ENCODE measurements at places on chromosomes 5 and 9.

DNA sequence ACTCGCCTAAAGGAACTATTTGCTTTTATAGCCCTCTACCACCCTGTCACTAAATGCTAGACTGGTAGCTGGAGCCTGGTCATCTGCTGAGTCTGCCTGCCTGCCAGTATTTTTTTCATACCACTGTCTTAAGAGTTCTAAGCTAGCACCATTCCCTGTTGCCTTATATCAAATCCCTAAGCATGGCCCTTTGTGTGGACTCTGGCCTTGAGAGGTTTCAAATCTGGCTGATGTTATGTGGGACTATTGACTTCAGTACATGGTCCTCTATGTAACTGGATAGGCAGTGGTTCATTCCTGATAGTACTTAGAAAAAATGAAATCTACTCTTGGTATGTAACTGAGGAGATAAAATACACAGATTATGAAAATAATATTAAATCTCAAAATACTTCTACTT, 103.5 kb downstream of the PLCXD3 start:
- DNase-seq, result no peak

DNA sequence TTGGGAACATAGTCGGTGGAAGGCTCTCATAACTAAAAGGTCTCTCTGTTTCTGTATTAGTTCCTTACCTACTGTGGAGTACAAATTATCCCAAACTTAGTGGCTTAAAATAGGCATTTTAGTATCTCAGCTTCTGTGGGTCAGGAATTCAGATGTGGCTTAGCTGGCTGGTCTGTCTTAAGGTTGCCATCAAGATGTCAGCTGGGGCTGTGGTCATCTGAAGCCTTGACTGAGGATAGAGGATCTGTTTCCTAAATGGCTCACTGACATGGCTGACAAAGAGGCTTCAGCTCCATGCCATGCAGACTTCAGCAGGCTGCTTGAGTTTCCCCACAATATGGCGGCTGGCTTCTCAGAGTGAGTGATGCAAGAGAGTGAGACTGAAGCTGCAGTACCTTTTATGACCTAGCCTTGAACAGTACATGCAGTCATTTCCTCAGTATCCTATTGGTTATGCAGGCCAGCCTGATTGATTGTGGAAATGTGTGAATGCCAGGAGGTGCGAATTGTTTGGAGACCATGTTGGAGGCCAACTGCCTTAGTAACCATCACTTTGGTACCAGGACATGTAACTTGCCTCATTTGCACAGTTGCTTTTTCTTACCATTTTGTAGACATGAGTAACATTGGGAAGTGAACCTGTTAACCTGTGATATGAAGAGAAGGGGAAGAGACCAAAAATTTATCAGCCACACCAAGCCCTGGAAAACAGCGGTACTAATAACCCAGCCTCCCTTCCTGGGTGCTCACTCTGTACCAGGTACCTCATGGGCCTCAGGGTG, 152.8 kb upstream of the IER5L start:
- no peak for DNase-seq

GRCh38 chr9:100167176-100167575, 68.1 kb downstream of the INVS start:
- DNase-seq, result no peak

GRCh38 chr5:157449011-157449723, 10.8 kb upstream of the NIPAL4 start:
- no peak for DNase-seq

DNA sequence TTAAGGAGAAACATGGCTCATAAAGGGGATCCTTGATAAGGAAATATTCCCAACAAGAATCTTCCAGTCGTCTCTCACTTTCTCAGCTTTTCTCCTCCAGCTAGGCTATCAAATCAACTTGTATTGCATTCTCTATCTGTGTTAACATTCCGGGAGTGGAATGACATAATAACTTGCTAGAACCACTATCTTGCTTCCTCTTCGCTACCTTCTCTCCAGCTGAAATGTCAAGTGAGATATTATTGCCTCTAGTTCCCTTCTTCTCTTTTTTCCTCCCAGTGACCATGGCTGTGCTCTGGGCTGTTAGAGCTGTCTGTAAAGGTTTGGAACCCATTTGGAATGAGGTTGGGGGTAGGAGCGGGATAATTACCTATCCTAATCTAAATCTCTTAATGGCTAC, 1329.5 kb upstream of the WWC1 start:
- no peak for DNase-seq

GRCh38 chr5:32206509-32207354, 32.6 kb upstream of the GOLPH3 start:
- no peak for DNase-seq

DNA sequence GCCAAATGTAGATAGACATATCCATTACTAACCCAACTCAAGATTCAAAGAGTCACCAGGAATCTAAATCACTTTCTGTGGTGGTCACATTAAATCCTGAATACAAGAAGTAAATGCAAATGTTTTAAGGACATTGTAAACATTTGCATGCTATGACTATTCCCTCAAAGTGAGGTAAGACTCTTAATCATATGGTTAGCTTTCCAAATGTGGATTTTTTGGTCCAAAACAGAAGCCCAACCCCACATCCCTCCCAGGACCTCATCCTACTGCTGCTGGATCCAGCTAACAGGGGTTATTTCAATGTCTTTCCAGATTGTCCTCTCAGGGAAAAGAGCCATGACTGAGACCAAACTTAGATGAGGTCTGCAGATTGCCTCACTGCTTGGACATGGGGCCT, 228.1 kb upstream of the PANK3 start:
- DNase-seq, result no peak

GRCh38 chr5:134758176-134758503, 439 bp upstream of the DDX46 start:
- DNase-seq, result no peak

DNA sequence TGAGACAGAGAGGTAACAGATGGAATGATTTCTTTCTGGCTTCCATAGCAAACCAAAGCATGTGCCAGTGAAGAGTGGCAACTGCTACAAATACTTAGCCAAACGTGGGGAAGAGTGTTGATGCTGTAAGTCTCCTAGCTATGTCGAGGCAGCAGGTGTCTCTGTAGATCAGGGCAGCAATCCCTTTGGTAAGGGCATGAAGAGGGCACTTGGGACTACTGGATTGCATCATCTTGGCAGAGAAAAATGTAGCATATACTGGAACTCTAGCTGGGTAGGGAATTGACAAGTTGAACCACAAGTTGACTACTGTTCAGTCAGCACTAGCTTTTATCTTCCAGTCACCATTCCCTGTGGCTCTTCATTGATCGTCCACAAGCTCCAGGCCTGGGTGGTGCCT, 75.8 kb downstream of the GHR start:
- DNase-seq, result no peak

- DNase-seq, result no peak
Measured at GRCh38 chr5:35269006-35269405, 38.7 kb upstream of the PRLR start.

GRCh38 chr9:34457266-34458012, 931 bp downstream of the FAM219A start:
- DNase-seq, result peak; percentile 8

DNA sequence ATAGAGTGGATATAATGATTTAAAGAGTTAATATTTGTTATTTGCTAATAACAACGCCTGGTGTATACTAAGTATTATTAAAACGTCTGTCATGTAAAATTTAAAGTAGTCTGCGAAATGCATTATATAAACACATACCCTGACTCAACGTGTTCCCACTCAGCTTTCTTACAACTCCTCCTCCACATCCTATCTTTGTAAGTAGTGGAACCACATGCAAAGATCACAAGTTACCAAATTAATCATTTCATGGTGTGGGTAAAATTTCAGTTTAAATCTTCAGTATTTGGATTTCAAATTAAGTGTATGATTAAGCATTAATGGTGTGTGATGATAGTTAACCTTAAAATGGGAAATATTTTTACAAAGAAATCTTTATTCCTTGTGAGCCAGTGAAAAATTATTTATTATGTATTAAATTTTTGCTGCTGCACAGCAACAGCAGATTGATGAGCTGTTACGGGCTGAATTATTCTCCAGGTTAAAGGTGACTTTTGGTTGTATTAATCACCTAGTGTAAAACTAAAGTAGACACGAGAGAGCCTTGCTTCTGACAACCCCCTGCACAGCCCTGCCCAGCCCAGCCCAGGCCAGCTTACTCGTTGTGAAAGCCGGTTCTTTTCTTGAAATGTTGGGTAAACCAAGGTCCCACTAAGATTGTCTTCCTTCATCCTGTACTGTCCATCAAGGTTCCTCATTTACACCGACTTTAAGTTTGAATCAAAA, 373.5 kb downstream of the DTWD2 start:
- no peak for DNase-seq

GRCh38 chr5:132690156-132690555, 16.4 kb downstream of the IL4 start:
- DNase-seq, result no peak

- no peak for DNase-seq
Measured at GRCh38 chr5:110917161-110917875, 154.2 kb upstream of the TSLP start.

GRCh38 chr5:38725371-38725865, 120.4 kb upstream of the OSMR start:
- DNase-seq, result no peak

DNA sequence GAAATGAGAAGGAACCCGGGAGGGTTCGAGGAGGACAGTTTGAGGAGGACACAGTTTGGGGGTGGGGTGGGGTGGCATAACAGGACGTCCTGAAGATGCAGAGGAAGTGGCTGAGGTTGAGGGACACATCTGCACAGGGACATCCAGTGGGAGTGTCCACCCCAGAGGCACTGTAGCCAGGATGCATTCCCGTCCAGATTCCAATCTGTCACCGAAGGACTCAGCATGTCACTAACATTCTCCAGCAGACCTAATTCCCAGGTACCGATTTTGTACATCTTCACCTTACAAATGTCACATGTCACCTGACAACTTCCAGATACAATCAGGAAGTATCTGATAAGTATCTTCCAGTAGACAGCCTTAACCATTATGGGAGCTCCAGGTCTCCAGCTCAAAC, 42.6 kb downstream of the EPB41L4B start:
- DNase-seq, result no peak

- DNase-seq, result no peak
Measured at GRCh38 chr5:128300181-128300580, 216.6 kb downstream of the SLC12A2 start.

GRCh38 chr9:129888293-129889121, 53.2 kb downstream of the USP20 start:
- DNase-seq, result peak; percentile 87

- no peak for DNase-seq
Measured at GRCh38 chr5:16497546-16497945, 31.9 kb upstream of the ZNF622 start.

DNA sequence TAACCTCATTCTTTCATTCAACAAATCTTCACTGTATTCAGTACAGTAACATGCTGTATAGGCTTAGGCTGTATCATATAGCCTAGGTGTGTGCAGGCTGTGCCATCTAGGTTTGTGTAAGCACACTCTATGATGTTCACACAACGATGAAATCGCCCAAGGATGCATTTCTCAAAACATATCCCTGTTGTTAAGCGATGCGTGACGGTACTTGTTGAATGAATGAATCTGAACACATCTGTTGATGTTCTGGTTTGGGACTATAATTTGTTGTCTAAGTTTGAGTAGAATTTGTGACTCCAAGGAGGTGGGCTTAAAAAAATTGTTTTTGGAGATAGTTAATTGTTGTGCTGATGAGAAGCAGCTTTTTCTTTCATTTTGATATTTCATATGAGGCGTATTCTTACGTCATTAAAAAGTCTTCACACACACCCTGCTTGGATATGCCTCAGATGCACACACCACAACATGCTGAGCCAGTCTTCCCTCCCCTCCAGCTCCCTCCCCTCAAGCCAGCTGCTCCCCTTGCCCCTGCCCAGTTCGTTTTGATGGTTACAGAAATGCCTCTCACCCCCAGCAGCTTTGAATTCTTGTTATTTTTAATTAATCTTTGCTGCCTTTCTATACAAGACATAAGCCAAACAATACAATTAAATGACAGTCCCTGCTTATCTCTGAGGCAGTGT, 5.5 kb upstream of the PSAT1 start:
- no peak for DNase-seq

GRCh38 chr5:378976-379742, 57.6 kb downstream of the AHRR start:
- DNase-seq, result no peak

DNA sequence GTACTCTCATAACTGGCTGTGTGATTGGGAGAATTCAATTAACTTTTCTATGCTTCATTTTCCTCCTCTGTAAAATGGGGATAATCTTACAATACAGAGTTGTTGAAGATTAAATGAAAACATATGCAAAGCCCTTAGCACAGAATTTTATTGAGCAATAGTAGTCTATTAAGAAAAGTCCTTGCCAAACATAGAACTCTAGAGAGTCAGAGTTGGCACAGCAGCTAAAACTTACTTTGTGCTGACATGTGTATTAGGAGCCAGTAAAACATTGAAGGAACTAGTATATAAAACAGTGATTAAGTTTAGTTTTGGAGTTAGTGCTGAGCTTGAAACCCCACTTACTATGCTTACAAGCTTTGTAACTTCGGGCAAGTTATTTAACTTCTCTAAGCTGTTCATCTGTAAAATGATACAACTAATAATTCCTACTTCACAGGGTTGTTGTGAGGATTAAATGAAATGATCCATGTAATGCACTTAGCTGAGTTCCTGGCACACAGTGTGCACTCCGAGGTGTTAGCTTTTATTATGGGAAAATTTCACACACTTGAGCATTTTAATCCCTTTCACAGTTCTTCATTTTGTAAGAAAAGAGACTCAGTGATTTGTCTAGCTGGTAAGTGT, 20.0 kb upstream of the GRIN3A start:
- DNase-seq, result no peak

DNA sequence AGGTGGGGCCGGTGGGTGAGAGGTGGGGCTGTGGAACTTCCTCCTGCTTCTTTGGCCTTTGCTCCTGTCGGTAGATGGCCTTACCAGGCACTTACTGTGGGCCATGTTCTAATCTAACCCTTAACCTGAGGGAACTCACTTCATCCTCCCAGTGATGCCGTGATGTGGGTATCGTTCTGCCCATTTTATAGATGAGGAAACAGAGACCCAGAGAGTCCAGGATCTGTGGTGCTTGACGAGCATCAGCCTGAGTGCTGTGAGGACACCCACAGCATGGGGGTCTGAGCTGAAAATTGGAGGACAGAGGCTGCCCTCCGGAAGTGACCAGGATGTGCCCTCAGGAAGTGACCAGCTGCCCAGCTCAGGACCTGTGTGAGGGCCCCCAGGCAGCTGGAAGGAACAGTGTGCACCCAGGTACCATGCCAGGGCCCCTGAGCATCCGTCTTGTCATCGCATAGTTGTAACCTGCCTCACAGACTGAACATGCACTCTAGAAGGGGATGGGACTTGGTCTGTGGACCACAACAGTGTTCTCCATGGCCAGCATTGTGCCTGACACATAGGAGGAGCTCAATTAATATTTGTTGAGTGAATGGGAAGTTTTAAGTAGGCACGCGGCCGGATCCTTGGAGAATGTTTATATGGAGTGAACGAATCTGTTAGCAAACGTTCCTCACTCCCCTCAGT, 8.5 kb downstream of the NEK6 start:
- DNase-seq, result no peak

GRCh38 chr9:104743376-104743985, 4.0 kb upstream of the NIPSNAP3A start:
- DNase-seq, result no peak
